Fibroblast of lung (primary cell): ENCODE measurements at places on chromosomes 5 and 9.
A peak's percentile ranks its signal among the peaks of the same experiment; 100 is the strongest.

- no peak for DNase-seq
These were observed 147.9 kb downstream of the LPAR1 start for GRCh38 chr9:110890416-110890815.

DNA sequence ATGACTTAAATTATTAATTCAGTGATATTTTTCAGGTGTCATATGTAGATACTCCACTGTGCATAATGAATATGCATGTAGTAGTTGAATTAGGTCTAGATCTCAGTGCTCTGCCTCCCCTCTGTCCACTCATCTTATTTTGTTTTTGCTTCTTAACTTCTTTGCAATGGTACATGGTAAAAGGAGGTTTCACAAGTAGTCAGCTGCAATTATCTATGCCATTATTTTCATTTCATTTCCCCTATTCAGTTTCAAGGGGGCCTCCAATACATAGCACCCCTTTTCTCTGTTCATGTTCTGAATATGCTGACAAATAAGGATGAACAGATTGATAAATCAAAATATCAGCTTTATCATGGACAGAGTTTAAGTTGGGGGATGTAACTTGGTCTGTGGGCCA is 511.6 kb upstream of the ZNF608 start:
- no peak for DNase-seq

DNA sequence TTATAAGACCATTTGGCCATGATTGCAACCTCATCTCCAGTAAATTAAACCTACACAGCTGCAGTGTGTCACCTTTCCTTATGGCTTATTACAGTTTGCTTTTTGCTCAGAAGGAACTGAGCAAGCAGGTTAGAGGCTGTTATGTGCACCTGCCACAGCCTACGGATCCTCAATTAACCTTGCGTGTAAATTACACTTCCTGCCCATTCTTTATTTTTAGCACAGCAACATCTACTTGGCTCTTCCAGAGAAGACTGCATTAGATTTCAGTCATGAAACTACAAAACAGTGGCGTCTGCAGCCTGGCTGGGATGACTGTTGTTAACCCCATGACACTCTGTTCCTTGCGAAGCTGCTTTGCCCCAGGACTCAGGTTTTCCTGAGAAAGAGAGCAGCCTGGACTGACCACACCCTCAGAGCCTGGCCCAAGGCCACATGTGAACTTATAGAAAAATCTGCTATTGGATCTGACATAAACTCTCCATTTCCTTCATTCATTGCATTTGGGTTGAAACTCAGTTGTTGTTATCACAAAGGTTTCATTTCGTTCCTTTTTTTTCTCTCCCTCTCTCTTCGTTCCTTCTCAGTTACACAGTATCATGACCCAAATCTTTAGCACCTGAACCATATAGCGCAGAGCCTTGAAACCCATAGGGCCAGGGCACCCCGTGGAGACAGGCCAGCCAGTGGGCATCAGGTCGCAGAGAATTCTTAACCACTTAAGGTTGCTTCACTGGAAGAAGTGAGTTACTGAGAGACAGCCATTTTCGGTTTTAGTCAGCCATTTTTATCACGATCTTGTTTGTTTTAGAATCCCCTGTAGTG is 138.6 kb downstream of the PALM2AKAP2 start:
- DNase-seq, result peak; percentile 73

- peak; percentile 45 for DNase-seq
These were observed 24.3 kb upstream of the PRRC1 start for GRCh38 chr5:127492854-127493738.

DNA sequence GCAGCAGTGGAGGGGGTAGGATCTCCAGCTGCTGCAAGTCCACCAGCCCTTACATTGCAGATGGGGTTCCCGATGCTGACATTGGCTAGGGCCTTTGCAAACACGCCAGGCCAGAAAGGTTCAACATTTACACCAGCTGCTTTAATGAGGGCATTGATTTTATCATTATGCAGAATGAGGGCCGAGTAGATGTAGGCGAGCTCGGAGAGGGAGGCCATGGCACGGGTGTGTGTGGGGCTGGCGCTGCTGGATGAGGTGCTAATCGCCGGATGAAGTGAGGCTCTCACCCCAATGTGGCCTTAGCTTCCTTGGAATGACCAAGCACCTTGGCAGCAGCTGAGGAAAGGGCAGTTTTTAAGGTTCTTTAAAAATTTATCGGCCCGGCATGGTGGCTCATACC is 27.4 kb downstream of the PHAX start:
- DNase-seq, result no peak

DNA sequence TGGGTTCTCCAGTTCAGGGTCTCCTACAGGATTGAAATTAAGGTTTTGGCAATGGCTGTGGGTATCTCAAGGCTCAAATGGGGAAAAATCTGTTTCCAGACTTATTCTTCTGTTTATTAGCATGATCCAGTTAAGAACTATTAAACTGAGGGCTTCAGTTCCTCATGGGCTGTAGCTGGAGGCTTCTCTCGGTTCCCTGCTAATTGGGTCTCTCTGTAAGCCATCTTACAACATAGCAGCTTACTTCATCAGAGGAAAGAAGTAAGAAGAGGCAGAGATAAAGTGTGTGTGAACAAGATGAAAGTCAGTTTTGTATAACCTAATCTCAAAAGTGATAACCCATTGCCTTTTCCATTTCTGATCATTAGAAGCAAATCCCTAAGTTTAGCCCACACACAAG is 391.9 kb downstream of the PSAT1 start:
- no peak for DNase-seq

DNA sequence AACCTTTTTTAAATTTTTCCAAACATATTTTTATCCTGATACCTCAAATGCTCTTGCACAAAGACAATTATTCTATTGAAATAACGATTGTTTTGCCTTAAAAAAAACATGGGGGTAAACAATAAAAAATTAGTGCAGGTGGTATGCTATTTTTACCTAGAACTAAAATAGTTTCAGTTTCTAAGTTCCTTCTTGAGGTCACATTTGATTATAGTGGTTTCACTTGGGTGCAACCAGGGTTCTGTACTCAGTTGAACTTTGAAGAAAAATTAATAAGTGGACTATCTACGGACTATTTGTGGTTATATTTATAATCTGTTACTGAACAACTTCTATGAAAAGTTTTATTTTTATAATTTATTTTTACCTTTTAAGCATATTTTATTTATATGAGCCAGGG is 387.1 kb upstream of the IZUMO3 start:
- no peak for DNase-seq

DNA sequence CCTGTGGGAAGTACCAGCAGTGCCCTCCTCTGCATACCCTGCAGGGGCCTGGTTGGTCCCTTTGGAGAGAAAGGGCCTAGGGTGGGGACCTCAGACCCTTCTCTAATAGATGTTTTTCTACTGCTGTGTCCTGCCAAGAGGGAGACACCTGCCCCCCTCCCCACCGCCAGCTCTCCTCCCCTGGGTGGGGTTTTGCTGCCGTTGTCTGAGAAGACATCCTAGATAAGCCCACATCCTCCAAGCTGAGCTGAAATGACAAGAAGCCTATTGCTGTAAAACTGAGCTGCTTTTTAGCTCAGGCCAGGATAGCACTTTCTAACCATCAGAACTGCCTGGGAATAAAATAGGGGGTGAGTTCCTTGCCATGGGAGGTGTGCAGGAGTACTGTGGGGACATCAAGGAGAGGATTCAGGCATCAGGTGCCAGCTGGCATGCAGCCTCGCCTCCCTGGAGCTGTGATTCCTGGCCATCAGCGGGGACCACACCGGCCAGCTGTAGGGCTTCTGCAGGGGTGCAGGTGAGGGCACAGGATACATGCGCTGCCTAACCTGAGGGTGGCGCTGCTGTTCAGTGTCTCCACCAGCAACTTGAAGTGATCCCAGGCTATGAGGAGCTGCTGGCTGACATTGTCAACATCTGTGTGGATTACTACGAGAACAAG is 37.9 kb downstream of the CYFIP2 start:
- DNase-seq, result no peak

GRCh38 chr9:95434116-95435073 is 82.4 kb downstream of the PTCH1 start:
- DNase-seq, result no peak

DNA sequence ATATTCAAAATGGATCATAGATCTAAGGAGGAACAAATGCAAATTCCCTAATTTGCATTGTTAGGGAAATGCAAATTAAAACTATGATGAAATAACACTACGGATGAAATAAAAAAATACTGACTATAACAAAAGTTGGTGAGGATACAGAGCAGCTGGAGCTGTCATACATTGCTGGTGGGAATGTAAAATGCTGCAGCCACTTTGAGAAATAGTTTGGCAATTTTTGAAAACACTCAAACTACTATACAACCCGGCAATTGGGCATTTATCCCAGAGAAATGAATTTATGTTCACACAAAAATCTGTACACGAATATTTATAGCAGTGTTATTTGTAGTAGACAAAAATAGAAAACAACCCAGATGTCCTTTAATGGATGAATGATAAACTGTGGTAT is 22.5 kb downstream of the C5orf47 start:
- DNase-seq, result no peak

DNA sequence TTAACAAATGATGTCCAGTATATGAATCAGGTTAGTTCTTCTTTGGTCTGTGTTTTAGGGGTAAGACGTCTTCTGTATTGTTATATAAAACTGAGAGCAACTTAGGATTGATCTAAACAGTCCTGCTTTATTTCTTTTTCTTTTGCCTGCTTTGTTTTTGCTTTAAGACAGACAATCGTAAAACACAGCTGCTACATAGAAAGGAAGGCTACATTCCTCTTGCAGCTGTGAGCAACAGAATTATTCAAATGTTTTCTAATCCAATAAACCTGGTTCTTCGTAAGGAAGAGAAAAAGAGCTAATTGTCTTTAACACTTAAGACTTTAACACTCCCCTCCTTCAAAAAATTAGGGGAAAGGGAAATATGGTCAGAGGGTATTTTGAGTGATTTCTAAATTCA is 14.6 kb downstream of the FGF1 start:
- DNase-seq, result no peak

- no peak for DNase-seq
These were observed 478.7 kb downstream of the SEMA5A start for GRCh38 chr5:9067154-9067553.

- no peak for DNase-seq
These were observed 1772.4 kb upstream of the CDH9 start for GRCh38 chr5:28810751-28811136.

GRCh38 chr5:79512049-79512448 is 1.9 kb downstream of the HOMER1 start:
- DNase-seq, result peak; percentile 23

DNA sequence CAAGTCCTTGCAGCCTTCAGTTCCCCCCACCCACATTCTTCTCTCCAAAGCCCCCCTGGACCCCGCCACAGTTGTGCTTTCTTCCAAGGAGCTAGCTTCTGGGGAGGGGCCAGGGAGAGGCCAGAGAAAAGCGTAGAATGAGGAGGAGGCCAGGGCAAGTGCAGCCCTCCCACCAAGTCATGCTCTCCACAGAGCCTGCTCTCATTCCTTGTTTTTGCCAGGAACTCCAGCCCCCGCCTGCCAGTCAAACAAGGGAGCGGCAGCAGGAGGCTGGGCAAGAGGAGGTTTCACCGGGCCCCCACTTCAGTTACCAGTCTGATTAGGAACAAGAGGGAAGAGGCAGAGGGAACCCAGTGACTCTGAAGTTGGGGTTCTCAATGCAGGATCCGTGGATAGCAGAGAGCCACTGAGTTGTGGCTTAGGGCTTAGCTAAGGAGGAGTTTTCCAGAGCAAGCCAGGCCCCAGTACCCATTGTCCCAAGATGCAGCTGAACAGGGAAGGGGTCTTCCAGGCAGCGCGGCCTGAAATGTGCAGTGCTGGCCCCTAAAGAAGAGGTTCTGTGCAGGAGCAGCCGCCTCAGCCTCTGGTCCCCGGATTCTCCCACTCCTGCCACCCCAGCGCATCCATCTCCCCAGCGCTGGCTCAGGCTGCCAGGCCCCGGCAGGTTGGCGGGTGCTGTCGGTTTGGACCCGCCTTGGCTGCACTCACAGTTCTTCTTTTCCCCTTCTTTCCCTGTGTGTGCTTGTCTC is 120.6 kb downstream of the DAB2IP start:
- no peak for DNase-seq

- no peak for DNase-seq
These were observed 118.8 kb downstream of the PRDM6 start for GRCh38 chr5:123207852-123208251.

DNA sequence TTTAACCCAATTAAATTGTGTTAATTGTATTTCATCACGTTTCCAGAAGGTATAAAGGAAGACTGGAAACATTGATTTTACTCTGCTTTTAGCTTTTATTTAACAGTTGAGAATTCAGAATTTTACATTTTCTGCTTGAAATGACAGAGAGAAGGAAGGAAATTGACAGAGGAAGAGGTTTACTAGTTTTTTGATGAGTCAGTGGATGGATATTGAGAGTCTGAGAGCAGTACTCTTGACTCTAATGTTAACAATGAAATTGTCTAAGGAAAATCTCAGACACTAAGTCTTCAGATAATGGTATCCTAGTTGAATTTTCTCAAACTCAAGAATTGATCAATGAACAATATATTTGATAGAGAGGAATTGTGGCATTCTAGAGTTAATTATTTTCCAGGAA is 60.6 kb downstream of the IPO11 start:
- DNase-seq, result peak; percentile 29

- no peak for DNase-seq
These were observed 174.4 kb downstream of the SLIT3 start for GRCh38 chr5:169126481-169127021.

DNA sequence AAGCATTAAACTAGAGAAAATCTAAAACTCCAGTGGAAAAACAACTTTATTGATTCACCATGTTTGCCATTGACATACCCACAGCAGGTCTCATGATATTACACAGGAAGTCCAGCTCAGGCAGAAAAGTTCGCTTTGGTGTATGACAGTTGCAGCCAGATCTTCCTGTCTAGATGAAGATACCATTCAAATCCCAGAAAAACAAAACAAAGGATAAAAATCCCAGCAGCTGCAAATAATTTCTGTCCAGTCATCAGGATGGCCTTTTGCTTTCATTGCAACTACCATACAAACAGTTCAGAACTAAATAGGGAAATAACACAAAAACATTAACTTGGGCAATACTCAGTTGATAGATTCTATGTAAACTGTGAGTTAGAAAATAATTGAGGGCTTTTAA is 136.0 kb upstream of the NREP start:
- DNase-seq, result peak; percentile 10

DNA sequence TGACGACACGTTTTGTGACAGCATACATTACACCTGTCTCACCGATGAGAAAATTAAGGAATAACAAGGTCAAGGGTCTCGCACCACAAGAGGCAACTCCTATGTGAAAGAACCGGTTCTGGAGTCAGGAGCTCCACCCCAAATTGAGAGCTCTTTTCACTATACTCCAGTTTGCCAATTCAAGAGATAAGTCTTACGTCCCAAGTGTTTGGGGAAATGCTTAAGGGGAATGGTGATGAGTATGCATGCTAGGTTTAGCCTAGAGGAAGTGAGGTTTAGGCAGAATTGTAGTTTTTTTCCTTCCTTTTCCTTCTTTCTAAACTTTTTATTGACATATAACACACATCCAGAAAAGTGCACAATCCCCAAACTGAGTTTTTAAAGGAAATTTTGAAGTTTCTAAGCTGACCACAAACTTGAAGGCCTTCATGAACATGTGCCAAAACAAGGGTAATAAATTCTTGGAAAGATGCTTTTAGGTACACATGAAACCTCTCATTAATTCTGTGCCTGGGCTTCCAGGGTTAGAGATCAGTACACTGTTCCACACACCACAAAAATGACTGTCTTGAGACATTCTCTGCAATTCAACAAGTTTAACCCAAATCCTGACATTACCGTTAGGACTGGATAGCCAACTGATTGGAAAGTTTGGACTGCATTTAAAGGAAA is 127.6 kb upstream of the SLC1A3 start:
- DNase-seq, result no peak

GRCh38 chr5:144361406-144361805 is 190.7 kb downstream of the KCTD16 start:
- peak; percentile 2 for DNase-seq
